Activated CD4-positive, alpha-beta T cell treated with anti-CD3 and anti-CD28 coated beads, Interleukin-2, amount 10 ng/mL, durations not matched to agents 7 days and 5 days (primary cell): ENCODE measurements at places on chromosomes 11 and 22.

DNA sequence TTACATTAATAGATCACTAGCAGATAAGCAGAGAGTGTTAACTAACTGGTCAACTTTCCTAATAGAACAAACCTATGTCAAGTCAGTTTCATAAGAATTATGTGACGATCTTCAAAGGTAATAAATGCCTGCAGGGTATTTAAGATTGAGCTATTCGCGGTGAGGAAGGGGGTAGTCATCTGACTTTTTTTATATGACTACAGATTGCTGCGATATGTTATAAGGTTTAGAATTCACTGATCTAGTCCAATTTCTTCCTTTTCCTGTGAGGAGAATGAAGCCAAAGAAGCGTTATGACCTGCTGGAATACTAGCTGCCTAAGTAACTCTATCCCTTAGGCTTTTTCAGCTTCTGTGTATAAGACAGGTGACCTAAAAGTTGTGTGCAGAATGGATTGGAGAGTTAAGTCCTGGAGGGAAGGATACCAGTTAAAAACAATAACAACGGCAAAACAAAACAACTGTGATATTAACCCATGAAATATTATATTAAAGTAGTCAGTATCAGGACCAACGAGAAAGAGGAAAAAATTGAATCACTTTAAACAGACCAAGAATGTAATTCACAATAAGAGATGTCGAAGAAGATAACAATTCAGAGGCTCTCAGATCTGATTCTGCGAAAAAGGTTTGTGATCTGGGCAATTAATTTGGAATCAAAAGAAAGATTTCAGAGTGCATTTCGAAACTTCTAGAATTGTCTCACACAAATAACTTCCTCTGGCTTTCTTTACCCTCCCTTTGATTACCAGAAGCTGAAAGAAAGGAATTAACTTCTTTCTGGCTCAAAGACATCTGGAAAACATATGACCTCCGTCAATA lies 630 bp downstream of the CASP4 start:
- no peak for DNase-seq

DNA sequence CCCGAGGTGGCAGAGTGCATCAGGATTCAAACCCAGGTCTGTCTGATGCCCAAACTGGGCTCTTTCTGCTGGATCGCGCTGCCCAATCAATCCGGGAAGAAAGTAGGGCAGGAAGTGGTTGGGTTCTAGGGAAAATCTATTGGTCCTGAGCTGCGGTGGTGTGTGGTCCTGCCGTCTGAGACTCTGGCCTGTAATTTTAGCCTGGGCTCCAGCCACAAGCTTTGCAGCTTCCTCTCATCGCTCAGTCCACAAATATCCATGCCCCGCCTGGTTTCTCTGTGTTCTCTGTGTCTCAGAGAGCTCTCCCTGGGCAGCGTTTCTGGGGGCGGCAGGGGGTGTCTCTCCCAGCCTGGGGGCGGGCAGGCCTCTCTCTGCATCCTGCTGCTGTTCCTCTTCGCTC lies 18.7 kb downstream of the CACNG2 start:
- DNase-seq = no peak

DNA sequence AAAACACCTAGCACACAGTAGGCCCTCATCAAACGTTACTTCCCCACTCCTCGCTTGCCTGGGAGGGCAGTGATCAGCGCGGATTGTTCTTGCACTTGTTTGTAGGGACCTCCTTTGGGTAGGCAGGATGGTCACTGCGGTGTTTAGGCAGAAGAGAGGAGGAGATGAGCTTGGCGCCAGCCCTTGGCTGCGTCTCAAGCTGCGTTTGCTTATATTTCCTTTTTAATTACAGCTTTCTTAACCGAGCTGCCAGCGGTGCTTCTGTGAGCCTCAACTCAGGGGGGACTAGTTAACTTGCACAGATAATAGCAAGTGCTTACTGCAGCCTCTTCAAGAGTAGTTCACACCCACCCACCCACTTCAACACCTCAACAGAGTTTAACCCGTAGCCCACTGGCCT lies 15.1 kb downstream of the IFT27 start:
- DNase-seq = no peak

- DNase-seq = no peak
Observed at GRCh38 chr11:125180413-125181305, 16.1 kb downstream of the PKNOX2 start.

DNA sequence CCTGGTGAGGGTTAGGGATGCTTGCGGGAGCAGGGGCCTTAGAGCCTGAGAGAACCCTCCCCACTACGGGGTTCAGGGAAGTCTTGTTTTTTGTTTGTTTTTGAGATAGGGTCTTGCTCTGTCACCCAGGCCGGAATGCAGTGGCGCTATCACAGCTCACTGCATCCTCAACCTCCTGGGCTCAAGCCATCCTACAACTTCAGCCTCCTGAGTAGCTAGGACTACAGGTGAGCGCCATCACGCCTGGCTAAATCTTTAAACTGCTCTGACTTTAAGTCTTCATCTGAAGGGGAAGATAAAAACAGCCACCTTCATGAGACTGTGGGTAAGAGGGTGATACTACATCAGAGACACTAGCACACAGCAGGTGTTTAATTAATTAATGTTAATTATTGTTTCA lies 28.5 kb downstream of the SERPIND1 start:
- DNase-seq = no peak

DNA sequence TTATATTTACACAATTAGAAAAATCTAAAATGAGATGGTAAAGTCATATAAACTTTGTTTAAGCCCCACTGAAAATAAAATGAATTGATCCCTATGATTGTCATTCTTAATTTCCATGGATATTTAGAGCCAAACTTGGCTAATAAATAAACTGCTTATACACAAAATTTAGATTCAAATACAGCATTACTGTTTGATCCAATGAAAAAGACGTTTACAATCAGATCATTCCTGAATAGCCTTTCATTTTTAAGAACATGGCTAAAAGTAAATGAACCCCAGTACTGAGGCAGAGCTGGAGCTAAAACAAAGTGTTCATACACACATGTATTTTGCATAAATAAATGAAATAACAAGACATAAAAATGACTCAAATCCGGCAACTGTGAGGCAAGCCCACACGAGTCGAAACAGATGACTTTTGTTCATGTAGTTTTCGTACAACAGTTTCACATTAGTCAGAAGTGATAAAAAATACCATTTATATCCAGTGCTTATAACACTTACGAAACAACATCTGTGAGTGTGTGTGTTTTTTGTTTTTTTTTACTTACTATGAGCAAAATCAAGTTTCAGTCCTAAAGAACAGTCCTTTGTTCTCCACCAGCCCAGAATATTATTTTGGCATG lies 386.5 kb downstream of the SOX6 start:
- DNase-seq = no peak
